Anterior cingulate cortex (tissue), 58 donors: ENCODE measurements at places on chromosomes 1 and 21.
A peak's percentile ranks its signal among the peaks of the same experiment; 100 is the strongest.

DNA sequence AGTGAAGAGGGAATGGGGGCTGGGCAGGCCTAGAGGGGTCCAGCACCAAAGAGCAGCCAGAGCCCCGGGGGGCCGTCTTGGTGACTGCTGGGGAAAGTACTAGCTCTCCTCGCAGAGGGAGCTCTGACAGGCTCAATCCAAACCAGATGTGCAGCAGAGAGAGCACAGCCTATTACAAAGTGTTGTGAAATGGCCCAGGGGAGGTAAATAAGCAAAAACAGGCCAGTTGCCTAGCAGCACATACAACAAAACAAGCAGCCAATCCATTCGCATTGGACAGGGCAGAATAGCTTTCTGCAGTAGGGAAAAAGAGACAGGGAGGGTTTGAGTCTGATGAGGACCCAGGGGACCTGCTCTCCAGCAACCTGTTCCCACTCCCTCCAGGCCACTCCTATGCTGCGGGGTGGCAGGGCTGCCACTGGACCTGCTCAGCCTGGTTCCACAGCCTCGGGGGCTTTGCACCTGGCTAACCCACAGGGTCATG is 239.6 kb upstream of the FGGY start:
- no peak for DNase-seq

DNA sequence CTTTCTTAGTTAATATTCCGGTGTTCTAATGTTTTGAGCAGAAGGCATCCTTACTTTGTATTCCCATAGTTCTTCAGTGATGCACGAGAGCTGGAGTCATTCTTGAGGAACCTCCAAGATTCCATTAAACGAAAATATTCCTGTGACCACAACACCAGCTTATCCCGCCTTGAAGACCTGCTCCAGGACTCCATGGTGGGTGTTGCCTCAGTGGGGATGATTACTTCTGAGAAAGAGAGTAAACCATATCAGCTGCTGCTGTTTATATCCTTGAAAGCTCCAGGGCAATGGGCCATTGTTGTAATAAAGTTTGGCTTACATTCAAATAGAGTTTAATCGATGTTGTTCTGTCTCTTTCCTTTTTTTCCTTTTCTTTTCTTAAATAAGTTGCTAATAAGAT is 93.1 kb downstream of the MACF1 start:
- DNase-seq, result no peak

GRCh38 chr1:12150456-12151200 is 16.2 kb upstream of the TNFRSF1B start:
- DNase-seq, result no peak

DNA sequence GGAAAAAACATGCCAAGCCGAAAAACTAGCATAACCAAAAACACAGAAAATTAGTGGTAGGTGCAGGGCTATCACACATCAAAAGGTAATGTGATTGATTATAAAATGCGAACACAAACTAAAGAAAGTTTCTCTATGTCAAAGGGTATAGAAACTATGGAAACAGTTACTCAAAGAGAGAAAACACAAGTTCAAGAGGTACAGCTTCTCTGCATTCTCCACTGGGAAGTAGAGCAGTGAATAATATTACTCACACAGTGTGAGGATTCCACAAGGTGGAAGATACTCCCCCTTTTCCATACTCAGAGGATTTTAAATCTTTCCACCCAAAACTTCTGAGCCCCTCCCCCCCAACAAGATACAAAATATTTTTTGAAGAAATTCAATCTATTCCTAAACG is 18.6 kb downstream of the AKT3 start:
- no peak for DNase-seq

- DNase-seq, result no peak
Observed at GRCh38 chr1:36269408-36269838, 36.7 kb upstream of the SH3D21 start.

DNA sequence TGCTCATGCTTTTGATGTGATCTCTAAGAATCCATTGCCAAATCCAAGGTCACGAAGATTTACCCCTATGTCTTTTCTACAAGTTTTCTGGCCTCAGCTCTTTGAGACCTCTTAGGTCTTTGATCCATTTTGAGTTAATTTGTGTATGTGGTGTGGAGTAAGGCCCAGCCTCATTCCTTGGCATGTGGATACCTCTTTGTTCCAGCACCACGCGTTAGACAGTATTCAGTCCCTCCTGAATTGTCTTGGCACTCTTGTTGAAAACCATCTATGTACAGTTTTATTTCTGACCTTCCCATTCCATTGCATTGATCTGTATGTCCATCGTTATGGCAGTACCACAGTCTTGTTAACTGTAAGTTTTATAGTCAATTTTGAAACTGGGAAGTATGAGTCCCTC is 8.0 kb upstream of the FTCD start:
- DNase-seq, result no peak

DNA sequence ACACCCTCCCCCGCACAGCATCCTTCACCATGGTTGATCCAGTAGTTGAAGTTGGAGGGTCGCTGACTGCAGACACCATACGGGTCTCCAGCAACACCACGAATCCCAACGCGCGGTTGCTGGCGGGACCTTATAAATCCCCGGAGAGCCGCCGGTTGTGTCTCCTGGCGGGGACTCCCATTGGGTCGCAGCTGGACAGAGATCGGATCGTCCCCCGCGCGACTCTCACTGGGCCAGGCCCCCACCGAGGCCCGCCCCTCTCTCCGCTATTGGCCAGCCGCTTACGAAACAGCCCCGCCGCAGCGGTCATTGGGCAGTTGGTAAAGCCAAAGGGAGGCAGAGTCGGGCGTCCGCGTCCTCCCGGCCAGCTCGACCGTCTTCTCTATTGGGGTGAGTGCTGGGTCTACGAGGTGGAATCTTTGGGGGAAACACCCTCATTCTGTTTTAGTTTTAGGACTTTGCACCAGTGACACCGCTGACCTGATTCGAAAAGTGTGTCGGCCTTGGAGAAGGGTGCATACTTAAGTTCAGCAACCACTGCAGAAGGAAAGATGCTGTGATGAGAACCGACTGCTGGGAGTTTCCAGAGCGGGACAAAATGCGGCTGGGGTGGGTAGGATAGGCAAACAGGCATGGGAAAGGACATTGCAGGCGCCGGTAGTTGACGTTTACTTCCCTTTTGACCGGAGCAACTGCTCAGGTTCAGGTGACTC is 27.4 kb downstream of the RABIF start:
- peak; percentile 81 for DNase-seq

- DNase-seq, result no peak
Observed at GRCh38 chr1:81349194-81349965, 451.4 kb upstream of the ADGRL2 start.

DNA sequence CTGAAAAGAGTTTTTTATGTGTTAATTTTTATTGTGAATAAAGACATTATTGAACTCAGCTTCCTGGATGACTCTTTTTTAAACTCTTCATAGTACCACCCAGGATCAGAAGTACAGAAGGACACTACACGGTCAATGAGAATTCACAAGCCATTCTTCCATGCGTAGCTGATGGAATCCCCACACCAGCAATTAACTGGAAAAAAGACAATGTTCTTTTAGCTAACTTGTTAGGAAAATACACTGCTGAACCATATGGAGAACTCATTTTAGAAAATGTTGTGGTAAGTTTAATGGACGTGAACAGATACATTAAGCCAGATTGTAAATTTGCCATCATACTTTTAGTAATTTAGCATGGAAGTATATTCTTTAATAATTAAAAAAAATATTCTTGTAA is 249.5 kb downstream of the TPR start:
- no peak for DNase-seq

DNA sequence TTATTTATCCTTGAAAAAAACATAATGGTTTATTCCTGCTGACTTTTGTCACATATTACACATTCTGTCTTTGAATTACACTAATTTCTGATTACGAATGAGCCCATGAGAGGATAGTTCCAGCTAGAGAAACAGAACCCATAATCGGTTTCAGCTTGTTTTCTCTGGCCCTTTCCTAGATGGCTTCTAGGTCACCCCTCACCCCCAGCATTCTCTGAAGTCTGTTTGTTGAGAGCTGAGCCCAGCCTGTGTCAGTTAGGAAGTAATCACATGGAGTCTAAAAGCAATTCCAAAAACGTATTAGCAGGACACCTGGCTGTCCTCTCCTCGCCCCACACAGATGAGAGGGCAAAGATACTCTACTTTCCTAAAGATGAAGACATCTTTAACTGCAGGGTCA is 48.9 kb downstream of the KIAA1614 start:
- no peak for DNase-seq

- DNase-seq, result no peak
Observed at GRCh38 chr1:25484533-25484932, 53.8 kb downstream of the MACO1 start.

DNA sequence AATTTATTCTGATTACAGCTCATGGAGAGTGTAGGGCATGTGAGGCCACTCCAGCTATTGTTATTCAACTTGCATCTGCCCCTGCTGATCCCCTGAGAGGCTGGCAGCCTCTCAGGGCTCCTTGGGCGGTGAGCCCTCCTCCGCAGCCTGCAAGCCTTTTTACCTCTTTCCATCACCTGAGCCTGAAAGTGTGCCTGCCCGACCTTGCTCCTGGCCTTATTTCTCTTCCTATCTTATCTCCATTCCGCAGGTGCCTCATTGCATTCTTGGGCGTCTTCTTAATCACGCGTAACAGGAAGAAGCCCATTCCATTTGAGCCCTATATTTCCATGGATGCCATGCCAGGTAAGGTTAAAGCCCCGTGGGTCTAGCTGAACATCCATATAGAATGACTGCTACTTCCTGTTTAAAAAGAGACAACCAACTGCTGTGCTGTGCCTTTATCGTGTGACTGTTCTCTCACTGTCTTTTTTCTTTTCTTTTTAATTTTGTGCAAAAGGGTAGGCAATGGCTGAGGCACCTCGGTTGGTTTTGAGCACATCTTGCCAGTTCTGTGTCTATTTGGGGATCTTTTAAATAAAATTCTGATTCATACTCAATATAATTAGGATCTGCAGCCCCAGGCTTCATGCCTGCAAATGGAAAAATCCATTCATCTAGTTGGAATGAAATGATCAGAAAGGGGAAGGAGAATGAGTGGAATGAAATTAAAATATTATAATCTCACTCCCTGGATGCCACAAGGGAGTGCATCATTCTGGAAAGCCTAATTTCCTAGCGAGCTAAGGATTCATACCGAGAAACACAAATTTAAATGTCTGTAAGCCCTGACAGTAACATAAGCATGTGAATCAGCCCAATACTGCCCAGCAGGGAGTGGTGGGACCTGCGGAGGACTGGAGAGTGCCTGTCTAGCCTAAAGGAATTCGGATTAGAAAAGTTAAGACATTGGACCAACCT is 38.6 kb upstream of the RCAN3 start:
- no peak for DNase-seq

DNA sequence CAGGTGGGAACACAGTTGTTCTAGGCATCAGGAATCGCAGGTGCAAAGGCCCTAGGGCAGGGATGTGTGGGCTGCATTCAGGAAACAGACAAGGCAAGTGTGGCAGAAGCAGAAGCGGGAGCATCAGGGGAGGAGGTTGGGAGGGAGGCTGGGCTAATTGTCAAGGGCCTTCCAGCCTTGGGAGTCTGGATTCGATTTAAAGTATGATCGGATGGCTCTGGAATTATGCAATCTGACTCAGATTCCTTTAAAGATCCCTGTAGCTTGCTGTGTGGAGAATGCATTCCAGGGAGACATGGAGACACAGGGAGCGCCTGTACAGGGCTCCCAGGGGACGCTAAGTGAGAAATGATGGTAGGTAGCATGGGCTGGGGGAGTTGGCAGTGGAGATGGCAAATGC is 86.5 kb downstream of the LACTBL1 start:
- no peak for DNase-seq

- DNase-seq, result no peak
Observed at GRCh38 chr1:95201905-95202304, 32.1 kb upstream of the RWDD3 start.

DNA sequence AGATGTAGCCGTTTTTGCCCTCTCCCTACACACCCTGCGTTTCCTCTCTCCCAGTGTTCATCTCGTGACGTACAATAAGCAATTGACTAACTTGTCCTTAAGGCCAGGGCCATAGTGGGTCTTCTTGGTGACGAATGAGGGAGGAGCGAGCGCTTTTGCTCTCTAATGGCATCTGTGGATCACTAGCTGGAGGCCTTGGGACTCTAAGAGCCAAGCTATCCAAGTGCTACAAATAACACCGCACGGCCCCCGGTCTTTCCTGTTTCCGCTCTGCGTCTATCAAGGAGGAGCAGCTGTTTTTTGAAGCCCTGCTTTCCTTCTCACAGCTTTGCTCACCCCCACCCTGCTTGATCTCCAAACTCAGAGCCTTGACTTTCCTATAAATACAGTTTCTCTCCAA is 25.2 kb downstream of the EVA1C start:
- DNase-seq, result no peak

DNA sequence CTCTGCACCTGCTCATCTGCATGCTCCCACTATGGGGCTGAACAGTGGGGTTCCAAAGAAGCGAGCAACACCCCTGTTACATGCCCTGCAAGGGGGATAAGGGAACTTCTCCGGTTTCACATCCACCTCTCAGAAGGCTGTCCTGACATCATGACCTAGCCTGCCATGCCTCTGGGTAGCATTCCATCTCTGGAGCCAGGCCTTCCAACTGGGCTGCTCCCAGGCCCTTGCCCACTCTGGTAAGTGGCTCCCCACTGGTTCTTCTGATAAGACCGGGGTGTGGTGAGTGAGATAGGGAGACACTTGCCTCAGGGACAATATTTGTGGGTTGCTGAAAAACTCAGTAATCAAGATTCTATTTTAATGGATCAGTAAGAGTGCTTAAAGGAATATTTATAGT is 57.8 kb downstream of the KCNJ15 start:
- no peak for DNase-seq
